MG63 (cell line): ENCODE measurements at places on chromosomes 6 and 20. TPM values are rescaled to one million over a fixed set of nuclear protein-coding genes. Genes with fewer than 3 reads are reported as not detected.

DNA sequence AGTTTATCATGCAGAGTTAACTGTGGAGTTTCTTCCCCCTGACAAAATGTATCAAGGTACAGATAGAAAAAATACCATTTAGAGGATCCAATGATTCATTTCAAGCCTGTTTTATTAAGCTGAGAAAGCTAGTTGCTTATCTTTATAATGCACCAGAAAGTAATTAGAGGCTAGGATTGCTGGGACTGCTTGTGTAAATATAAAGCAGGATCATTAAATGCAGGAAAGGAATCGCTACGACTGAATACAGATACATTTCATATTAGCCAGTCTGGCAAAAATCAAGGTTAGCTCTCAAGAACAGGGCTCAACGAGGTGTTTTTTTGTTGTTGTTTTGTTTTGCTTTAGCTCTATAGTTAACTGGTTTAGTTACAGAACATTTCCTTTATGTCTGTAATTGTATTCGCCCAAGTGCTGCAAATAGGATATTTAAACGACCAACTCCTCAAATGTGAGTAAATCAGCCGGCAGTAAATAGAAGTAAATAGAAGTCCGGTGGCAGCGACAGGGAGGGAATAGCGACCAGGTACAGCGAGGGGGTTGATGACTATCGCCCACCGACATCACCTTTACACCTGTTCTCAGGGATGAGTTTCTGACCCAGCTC is 748 bp downstream of the UBE2J1 start:
- no peak for DNase-seq

The KCNQ5 gene
- total RNA-seq, result 7.8 and 10.6 TPM in 2 replicates

GRCh38 chr6:1945235-1945832 is 300.1 kb downstream of the GMDS start:
- DNase-seq, result no peak

DNA sequence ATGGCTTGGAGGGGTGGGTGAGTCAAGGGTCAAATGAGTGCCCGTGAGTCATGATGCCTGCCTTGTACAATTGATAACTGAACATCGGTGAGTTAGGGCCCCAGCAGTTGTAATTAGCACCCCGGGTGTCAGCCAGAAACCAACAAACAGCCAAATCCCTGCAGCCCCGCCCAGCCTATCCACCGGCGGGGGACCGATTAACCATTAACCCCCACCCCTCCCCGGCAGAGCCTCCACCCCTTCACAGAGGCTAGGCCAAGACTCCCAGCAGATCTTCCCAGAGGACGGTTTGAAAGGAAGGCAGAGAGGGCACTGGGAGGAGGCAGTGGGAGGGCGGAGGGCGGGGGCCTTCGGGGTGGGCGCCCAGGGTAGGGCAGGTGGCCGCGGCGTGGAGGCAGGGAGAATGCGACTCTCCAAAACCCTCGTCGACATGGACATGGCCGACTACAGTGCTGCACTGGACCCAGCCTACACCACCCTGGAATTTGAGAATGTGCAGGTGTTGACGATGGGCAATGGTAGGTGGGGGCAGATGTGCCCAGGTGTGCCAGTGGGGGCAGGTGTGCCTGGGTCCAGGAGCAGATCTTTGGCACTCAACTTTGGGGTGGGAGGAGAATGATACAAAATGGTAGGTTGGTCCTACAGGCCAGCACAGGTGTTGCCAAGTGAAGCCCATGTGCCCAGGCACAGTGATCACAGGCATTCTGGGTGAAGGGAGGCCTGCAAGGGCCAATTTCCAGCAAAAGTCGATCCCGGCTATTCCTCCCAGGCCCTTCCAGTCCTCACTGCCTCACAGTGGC is 45.7 kb downstream of the HNF4A start:
- no peak for DNase-seq

DNA sequence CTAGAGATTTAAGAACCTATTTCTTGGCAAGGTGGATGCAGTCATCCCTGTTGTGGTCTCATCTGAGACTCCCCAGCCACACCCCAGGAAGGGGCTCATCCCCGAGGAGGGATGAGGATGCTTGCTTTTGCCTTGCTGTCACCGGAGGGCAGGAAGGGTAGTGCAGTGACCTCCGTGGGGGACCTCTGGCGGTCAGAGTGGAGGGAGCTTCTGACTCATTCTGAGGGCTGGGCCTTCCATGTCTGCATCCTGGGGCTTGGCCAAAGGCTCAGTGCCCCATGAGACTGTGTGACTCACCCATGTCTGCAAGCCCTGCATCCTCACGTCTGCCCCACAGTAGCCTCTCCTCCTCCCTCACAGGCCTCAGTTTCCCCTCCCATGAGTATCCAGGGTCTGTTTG is 38.7 kb downstream of the UQCC2 start:
- peak; percentile 82 for DNase-seq

The PRRT1 gene
- total RNA-seq, result not detected in 2 replicates

The FOXS1 gene
- total RNA-seq, result 0.07 TPM in 1 of 2 replicates, not detected in the other

DNA sequence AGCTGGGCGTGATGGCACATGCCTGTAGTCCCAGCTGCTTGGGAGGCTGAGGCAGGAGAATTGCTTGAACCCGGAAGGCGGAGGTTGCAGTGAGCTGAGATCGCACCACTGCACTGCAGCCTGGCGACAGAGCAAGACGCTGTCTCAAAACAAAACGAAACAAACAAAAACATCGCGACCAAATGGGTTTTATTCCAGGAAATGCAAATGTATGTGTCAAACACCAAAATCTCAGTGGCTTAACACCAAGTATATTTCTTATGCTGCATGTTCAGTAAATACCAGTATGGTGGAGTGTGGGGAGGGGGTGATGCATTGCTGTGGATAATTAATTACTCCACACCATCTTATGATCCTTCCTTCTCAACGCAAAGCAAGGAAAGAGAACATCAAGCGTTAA is 28.1 kb downstream of the ACTR5 start:
- no peak for DNase-seq

The MICB gene
- 13.1 and 17.6 TPM in 2 replicates for total RNA-seq

DNA sequence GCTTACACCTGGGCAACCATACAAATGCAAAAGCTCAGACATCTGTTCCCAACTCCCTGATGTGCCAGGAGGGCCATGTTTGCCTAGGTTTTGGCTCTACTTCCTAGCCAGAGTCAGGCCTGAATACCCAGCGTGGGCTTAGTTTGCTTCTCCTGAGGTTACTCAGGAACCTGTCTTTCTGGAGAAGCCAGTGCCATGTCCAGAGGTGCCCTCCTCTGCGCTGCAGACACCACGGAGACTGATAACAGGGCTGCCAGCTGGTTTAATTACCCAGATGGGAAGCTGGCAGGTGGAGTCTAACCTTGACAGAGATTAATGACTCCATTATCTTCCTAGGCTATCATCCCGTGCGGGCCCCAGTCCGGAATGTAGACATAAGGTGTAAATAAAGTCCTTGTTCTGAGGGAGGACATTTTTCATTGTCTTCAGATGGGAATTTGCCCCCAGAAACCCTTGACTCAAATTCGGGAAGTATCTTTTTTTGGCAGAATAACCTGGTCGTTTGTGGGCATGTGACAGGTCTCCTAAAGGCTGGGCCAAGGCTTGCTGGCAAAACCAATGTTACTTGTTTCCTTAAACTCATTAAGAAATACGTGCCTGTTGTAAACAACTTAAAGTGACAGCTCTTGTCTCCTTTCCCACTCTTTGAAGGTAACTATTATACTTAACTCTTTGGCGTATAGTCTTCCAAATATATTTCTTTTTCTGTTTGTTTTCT is 29.2 kb upstream of the ZNFX1 start:
- DNase-seq, result no peak

- no peak for DNase-seq
Measured at GRCh38 chr20:40956542-40957264, 71.9 kb upstream of the TOP1 start.

The ZNF831 gene
- total RNA-seq, result not detected in 2 replicates

- no peak for DNase-seq
Measured at GRCh38 chr6:158080849-158081656, 87.0 kb downstream of the SERAC1 start.

GRCh38 chr6:29724937-29725869 is 2.0 kb downstream of the HLA-F start:
- DNase-seq, result no peak

DNA sequence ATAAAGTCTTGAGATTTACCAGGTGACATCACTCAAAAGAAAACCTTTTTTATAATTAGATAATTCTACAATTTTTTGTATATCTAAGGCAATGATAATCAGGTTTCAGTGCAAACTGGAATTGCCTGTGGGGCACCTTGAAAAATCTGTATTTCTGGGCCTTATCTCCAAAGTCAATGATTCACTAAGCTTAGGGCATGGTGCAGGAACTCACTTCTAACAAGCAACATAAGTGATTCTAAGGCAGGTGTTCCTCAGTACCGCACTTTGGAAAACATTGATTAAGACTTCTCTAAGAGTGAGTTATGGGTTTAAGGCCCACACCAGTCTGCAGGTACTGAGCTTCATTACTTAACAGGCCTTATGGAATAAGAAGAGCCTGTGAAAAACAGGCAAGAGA is 115.3 kb downstream of the COL12A1 start:
- DNase-seq, result no peak

GRCh38 chr6:106051226-106051625 is 34.9 kb upstream of the PRDM1 start:
- no peak for DNase-seq

The TP53INP2 gene
- 0.20 TPM in 1 of 2 replicates, not detected in the other for total RNA-seq

DNA sequence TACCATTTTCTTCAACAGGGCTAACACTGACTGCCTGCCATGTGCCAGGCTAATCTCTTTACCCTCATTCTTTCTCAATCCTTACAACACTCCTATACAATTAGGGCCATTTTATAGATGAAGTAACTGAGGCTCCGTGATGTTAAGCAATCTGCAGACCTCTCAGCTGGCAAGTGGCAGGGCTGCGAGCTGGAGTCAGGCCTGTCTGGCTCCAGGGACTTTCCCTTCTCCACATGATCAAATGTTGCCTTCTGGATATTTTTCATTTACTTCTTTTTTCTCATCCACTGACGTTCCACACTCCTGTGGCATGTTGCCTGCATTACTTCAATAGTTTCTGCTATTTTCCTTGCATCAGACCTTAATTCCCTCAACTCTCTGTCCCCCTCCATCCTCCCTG is 55.2 kb upstream of the TAGAP start:
- no peak for DNase-seq

GRCh38 chr6:139433631-139434419 is 59.4 kb upstream of the CITED2 start:
- no peak for DNase-seq

The GSTA1 gene
- total RNA-seq, result 2.2 TPM in 2 replicates

DNA sequence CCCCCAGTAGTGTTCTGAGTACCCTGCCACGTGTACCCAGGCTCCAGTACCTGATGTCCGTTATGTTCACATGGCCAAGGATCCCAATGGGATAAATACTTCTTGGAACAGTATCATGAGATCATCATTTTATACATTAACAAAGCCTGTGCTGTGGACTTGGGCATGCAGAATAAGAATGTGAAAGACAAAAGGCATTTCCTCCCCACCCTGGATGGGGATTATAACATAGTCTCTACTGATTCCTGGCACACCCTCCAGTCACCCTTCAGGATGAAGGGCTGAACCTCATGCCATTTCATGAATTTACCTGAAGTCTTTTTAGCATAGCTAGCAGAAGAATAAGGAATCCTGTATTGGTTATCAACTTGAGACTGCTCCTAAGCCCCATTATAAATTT is 2.8 kb downstream of the TNFRSF21 start:
- no peak for DNase-seq

DNA sequence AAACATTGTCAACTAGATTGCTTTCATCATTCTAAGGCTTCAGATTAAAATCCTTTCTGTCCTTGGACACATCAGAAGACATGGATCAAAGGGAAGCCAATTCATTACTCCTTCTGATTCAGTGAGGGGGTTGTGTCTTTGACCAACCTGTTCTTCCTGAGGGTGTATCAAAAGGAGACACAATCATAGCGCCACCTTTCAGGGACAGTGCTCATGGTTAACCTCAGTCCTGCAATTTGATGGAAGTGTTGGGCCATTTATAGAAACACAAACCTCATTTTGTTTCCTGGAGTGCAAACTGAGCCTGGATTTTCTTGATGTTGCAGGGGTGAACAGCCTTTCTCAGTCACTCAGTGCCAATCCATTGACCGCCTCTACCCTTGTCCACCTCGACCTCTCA is 163.9 kb upstream of the SCGN start:
- DNase-seq, result no peak

DNA sequence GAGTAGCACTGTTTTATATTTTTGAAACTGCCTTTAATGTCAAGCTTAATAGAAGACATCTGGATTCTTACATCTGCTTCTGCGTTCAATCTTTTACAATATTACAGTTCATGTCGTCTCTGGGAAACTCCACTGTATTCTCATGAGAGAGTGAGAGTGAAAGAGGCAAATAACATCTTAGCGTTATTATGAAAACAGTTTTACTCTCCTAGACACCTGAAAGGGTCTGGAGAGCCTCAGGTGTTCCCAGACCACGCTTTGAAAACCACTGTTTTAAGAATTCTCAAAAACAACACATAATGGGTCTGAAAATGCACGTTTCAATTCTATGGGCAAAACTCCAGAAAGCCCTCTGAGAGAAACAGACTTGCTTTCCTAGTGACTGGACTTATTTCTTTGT is 63.3 kb downstream of the ARHGAP18 start:
- no peak for DNase-seq

GRCh38 chr6:106421496-106421895 is 61.0 kb downstream of the CRYBG1 start:
- DNase-seq, result peak; percentile 5

- no peak for DNase-seq
Measured at GRCh38 chr20:49785852-49786175, 26.8 kb upstream of the SLC9A8 start.

DNA sequence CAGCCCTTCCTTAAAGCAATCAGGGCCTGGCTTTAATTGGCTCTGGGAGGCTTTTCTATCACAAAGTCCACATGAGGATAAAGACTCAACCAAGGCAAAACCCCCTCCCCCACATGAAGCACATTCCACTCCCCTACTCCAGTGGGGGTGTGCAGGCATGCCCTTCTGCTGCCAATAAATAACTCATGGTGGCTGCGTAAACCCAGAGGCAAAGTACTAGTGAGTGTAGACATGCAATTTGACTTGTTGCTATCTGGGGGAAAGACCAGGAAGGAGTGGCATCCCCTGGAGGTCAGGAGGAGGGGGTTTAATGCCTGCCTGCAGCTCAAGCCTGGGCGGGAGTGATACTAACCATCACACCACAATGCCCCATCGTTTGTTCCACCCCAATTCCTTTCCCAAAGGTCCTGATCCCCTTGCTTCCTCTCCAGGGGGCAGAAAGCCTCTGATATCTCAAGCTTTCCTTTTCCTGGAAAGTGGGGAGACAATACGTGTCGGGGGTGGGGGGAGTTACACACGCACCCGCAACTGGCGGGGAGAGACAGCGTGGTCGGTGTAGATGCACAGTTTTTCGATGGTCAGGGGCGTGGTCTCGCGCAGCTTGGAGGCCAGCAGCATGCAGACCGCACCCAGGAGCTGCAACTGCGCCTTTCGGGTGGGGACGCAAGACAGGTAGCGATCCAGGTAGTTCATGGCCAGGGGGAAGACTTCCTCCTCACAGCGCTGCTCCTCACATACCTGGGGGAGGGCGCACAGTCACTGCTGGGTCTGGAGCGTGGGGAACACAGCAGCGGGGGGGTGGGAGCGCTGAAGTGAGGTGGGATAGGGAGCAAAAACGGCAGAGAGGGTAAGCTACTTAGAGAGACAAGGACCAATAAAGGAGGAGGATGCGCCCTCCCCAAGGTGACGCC is 1.5 kb downstream of the CCND3 start:
- DNase-seq, result no peak

GRCh38 chr6:126148853-126149252 is 162.5 kb downstream of the TRMT11 start:
- DNase-seq, result no peak
